Common myeloid progenitor, CD34-positive (primary cell): ENCODE measurements at places on chromosomes 4 and X.

DNA sequence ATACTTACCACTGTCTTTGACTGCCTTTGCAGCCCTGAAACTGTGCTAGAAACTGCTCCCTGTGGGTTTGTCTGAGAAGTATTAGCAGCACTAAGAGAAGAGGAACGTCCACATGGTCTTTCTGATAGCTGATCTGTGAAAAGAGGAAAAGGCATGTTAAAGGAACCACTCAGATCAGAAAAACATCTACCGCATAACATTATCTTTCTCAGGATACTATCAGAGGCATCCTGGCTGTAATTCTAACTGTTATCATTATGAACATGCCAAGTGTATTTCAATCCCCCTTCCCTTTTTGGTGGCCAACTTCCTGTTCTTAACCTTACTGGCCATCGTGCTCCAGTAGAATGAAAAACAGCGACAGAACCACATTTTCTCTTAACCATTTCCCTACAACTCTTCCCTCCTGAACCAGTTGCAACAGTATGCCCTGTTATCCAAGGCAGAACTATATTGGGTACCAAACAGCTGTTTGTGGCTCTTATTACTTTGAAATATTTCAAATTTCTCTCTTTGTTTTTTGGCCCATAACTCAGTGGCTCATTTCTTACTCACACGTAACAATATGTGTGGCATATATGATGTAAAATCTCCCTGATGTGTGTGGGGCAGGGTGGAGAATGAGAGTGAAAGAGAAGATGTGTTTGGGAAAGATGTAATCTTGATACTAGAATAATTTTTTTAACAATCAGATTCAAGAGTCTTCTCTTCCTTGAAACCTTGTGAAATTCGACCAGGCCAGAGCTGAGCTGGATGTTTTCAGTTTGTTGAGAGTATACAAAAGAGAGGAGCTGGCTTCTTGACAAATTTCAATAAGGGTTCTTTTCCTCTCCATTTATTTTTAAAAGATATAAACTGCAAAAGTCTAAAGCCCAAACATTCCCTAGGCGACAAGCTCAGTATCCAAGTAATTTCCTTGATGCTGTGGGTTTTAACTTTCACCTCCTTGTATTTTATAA, 35.2 kb downstream of the ARHGEF6 start:
- DNase-seq, result peak; percentile 83

DNA sequence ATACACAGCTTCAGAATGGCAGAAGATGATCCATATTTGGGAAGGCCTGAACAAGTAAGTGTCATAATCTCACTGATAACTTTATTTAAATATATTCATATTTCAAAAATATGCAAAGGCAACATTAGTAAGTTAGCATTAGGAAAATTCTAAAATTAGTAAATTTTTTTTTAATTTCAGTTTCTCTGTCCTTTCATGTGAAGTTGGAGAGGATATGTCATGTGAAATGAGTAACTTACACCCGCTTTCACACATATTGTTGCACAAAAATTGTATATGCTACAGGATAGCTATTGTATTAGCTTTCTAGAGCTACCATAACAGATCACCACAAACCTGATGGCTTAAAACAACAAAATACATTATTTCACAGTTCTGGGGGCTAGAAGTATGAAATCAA, 24.3 kb downstream of the NFKB1 start:
- no peak for DNase-seq

DNA sequence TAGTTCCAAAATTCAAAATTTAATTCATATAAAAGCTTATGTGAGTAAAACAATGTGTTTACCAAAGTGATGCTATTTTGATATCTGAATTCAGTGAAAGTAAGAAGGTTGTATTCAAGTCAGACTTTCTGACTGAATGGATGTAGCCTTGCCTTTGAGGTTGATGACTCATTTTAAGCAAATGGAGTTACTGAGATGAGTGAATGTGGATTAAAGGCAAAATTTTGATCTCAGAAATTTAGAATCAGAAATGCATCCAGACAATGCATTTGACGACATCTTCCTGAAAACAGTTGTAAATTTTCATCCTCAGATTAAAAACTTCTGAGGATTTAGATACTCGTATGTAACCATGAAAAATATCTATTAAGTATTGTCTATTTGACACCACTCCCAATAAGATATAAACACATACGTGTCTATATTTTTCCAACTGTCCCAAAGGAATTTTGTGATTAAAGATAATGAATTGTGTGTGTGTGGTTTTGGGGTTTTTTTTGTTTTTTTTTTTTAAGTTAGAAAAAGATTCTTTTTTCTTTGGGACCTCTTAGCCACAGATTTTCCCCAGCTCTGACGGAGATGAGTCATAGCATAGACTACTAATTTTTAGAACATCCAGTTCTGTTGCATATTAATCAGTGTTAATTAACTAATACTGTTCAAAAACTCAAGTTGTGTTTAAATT, 34.4 kb downstream of the NFKB1 start:
- peak; percentile 45 for DNase-seq

DNA sequence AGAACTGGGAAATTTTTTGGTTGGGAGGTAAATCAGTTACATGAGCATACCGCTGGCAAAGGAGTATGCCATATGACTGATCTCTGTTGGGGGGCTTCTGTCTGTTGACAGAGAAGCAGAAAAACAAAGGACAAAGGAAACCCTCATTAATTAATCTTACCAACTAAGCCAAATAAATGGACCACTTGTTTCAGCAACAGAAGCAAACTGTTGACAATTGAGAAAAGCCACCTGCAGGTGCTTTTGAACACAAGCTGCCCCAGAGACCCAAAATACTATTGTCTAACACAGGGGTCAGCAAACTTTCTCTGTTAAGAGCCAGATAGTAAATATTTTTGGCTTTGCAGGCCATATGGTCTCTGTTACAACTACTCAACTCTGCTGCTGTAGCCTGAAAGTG, 7.0 kb upstream of the FRYL start:
- no peak for DNase-seq

- DNase-seq, result no peak
Measured at GRCh38 chr4:37981844-37982720, 21.9 kb downstream of the PTTG2 start.

DNA sequence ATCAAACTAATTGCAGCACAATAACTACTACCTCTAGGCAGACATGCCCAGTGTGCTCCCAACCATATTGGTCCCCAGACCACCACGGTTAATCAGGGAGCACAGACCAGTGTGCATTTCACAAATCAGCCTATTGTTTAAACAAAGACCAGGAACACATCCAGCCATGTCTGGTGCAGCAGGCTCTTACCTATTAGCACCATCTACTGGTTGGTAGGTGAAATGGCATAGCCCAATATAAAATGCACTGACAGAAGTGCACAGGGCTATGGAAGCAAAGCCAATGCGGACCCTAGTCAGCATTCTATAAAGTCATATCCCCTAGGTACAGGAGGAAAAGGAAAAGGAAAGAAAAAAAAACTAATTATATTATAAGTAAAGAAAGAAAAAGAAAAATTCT, 15.5 kb upstream of the CYLC1 start:
- peak; percentile 29 for DNase-seq

DNA sequence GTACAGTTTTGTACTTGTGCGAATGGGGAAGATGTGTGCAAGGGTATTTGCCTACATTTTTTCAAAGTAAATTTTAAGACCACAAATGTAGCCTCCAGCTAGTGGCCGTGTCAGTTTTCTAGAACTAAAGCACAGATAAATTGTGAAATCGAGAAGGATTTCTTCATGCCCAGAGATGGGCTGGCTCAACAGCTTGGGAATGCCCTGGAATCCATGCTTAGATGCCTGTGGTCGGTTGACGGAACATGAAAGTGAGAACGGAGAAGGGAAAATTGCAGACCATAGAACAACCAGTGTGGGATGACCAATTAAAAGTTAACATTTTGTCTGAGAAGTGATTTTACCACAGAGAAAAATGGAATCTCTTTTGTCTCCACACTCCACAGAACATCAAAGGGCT, 73.2 kb upstream of the VCX2 start:
- DNase-seq, result no peak

DNA sequence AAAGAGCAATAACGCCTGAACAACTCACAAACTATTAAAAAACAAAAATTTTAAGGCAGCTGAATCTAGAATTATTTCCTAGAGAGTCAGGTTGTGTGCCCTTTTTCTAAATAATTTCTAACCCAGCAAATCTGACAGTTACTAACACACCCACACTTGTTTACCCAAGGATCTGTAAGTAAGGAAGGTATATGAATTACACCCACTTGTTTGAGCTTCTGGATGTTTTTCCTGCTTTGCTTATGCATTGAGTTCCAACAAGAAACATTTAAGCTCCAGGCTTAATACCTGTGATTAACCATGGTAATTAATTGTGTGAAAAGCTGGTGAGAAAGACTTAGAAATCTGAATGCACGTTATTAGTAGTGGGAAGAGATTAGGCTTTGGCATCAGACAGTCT, 1.5 kb downstream of the NIPAL1 start:
- DNase-seq, result no peak

DNA sequence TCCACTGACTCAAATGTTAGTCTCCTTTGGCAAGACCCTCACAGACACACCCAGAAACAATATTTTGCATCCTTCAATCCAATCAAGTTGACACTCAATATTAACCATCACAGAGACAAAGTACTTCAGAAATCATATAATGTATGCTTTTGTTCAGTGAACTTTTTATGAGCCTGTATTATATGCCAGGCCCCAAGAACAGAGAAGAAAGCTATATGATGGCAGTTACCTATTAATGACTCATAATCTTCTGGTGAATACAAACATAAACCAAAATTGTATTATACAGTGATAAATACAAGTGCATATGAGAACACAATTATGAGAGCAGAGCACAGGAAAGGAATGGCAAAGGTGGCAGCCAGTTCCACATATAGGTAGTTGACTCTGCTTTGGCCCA, 852.0 kb upstream of the EPHA5 start:
- no peak for DNase-seq

- DNase-seq, result no peak
Measured at GRCh38 chrX:151174581-151175282, 1.7 kb upstream of the GPR50 start.

DNA sequence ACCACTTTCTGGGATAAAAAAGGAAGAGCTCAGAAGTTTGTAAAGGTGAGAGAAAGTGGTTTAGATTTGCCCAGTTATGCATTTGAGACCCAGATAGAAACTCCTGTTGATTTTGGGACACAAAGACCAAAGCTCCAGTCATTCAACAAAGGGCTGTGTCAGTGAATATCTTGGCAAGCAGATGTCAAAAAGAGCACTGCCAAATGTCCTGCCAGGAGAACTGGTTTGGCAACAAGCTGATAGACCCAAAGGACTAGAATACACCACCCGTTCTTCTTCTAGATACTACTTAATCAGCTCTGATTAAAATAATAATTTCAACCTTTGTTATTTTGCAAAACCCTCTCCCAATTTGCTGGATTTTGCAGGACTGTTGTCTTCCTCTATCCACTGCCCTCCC, 121.4 kb downstream of the NHS start:
- DNase-seq, result no peak

- no peak for DNase-seq
Measured at GRCh38 chrX:5928224-5928623, 300.4 kb downstream of the NLGN4X start.

DNA sequence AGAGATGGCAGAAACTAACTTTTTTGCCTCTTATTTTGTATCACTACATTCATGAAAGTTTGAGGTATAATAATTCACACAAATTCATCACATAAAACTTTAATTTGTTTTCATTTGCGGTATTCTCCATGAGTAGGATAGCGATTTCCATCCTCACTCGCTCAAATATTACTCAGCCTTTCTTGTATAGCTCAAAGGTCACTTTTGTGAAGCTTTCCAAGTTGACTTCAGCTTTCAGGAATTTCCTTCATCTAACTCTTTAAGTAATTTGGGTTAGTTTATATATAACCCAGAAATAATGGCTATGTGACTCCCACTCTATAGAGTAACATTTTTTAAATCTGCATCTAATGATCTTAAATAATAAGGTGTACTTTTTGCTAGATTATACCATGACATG, 314.4 kb downstream of the IL1RAPL1 start:
- DNase-seq, result no peak

GRCh38 chr4:152485726-152486276, 50.1 kb downstream of the FBXW7 start:
- DNase-seq, result peak; percentile 36

GRCh38 chr4:3465698-3466671, 2.9 kb downstream of the DOK7 start:
- no peak for DNase-seq

DNA sequence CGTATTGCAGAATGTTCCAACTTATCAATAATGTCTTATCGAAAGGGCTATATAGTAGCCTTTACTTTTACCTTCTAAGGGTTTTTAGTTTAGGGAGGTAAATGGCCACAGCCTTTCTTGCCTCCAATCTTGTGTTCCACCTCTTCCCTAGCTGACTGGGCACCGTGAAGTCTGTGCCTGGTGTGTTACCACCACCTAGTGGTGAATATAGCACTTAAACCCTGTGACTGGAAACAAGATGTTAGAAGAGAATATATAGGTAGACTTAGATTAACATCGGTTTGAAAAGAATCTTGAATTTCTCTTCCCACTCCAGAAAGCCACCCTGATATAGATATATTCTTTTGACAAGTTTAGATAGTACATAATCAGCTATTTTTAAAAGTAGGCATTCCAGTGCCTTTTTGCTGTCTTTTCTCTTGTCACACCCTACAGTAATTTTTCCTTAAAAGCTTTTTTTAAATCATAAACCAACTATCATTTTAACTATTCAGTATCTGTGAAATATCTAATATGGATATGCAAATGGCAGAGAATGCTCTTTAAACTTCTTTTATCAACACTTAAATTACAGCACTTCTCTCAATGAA, 27.8 kb upstream of the ADH7 start:
- DNase-seq, result peak; percentile 51

- no peak for DNase-seq
Measured at GRCh38 chr4:52883707-52884669, 21.9 kb downstream of the RASL11B start.

DNA sequence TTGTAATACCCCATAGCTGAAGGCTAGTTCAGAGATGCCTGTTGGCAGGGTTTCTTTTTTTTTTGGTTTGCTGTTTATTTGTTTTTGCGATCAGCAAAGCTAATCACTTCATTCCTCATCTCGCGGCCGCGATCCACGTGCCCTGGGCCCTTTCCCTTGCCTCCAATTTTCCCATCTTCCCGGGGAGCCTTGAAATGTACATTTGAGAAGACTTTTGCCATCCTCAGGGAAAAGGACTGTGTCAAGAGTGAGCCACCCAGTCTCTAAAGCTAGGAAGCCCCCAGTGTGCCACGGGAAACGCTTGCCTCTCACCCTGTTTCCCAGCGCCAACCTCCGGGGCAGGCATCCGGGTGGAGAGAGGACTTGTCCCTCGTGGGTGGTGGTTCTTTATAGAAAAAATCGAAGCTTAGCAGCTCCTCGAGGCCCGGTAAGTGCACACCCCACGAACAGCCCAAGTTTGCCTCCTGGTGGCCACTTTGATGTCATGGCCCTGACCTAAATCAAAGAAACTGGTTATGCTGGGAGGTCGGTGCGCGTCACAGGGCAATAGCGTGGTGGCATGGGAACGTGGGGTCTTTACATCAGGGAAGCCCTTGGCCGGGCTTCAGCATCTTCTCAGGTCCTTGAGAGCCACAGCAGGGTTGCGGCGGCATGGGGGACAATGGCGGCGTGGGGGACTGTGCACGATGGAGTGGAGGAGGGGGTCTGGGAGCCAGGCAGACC, 42.0 kb downstream of the MAP7D3 start:
- peak; percentile 81 for DNase-seq

- no peak for DNase-seq
Measured at GRCh38 chrX:12946406-12946805, 28.5 kb upstream of the TMSB4X start.

- no peak for DNase-seq
Measured at GRCh38 chrX:22164770-22165388, 107.8 kb upstream of the CBLL2 start.

GRCh38 chr4:41681054-41681453, 67.5 kb downstream of the PHOX2B start:
- DNase-seq, result no peak
